Non-pigmented ciliary epithelial cell (primary cell): ENCODE measurements at places on chromosomes 16 and 17.
A peak's percentile ranks its signal among the peaks of the same experiment; 100 is the strongest.

GRCh38 chr17:6755281-6755680, 565 bp upstream of the XAF1 start:
- DNase-seq: no peak

- DNase-seq: no peak
These were observed 3.1 kb upstream of the EXOC7 start for GRCh38 chr17:76106703-76107102.

DNA sequence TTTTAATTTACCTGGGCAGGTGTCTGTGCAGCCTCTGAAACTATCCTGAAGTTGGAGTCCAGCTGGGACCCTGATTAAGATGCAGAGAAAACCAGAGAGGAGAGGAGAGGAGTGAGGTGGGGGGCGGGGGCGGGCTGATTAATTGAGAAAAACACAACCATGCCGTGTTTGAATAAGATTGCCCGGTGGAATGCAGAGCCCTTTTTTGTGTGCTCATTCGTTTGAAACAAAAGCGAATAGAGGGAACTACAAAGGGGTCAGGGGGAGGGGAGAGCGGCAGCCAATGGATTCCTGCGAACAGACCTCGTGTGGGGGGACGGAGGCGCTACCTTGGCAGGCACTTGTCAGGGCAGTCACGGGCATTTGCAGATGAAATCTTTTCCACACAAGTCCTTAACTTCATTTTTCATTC, 355.8 kb downstream of the SOX9 start:
- DNase-seq: no peak

DNA sequence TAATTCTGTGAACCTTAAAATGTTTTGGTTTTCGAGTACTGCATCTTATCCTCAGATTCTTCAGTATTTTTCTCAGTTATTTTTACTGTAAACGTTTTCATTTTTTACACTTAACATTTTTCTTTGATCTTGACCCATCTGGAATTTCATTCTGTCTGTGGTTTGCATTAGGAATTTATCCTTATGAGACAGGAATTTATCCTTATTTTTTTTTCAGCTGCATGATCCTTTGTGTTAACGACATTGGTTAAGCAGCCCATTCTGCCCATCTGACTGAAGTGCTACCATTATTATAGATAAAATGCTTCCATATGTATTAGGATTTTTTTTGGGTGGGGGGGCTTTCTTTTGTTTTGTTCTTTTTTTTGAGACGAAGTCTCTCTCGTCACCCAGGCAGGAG, 41.0 kb downstream of the SNX29 start:
- DNase-seq: peak; percentile 60

DNA sequence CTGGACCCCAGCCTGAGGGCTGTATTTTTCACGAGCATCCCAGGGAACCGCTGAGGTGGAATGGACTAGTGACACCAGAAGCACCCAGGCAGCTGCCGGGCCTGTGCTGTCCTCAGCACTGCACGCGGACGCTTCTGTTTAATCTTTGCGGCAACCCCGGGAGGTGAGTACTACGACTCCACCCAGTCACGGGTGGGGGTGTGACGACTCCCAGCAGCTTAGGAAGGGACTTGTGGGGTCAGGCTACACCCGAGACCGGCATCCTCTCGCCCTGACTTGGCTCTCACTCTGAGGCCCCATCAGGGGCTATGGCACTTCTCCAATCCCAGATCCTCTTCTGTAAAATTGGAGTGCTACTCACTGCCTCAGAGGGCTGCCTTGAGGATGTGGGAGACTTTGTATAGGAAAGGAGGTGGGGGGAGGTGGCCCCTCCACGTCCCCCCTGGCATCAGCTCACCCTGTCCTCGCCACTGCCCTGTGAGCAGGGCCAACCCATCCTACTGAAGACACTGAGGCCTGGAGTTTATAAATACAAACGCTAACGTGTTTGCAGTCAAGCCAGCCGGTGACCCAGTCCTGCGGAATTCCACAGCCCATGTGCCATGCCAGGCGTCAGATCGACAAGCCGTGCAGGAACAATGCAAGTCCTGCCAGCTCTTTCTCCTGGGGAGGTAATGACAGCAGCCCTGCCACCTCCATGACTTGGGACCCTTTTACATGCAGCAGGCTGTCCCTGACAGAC, 44.4 kb downstream of the PPL start:
- no peak for DNase-seq

GRCh38 chr16:54286366-54287130, at the start of gene IRX3:
Gene IRX3 (minus strand): TSS chr16:54286787. CDS start chr16:54286050, 737 bp downstream.
- DNase-seq: no peak

DNA sequence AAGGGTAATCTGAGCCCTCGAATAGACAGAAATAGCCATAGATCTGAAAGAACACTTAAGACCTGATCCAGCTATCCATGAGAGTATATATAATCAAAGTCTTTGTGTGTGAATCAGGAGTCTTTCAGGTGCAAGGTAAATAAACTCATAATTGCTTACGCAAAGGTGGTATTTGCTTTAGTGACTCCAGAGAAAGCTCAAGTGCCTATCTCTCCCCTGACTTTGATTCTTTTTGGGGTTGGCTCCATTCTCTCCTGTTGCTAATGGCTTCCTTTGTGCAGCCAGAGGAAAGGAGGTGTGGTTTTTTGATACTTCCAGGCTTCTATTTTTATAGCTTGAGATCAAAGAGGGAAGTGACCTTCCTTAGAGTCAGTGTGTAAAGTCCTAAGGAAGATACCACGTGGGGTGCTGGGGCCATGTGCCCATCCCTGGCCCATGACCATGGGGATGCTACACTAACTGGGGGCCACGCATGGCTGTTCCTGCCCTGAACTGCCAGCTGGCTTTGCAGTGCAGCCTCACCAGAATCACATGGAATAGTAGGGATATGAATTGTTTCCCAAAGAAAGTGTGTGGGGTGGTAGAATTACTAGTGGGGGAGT, 45.8 kb downstream of the TENT4B start:
- DNase-seq: no peak

GRCh38 chr16:88599092-88599733, 29.0 kb downstream of the ZC3H18 start:
- DNase-seq: no peak

DNA sequence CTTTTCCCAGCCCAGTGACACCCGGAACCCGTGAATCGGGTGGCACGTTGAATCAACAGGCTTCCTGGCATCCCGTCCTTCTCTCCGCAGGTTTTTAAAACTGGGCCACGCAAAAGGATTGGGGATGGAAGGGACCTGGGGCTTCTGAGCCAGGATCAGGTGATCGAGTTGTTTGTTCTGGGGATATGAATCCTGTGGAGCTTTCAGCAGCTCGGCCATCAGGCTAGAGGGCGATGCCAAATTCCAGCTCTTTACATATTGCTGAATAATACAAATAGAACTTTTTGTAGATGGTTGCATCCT, 473 bp downstream of the SUPT6H start:
- no peak for DNase-seq

GRCh38 chr16:47424846-47425245, 36.0 kb downstream of the ITFG1 start:
- no peak for DNase-seq

- DNase-seq: no peak
These were observed 20.5 kb upstream of the ERN1 start for GRCh38 chr17:64150237-64151015.

- DNase-seq: no peak
These were observed 7.9 kb upstream of the TMEM88 start for GRCh38 chr17:7846765-7847661.

GRCh38 chr16:57098188-57098841, 5.9 kb downstream of the CPNE2 start:
- DNase-seq: no peak

- no peak for DNase-seq
These were observed at the start of gene RAB37 for GRCh38 chr17:74736513-74737298. Gene RAB37 (plus strand): TSS chr17:74737256. CDS start chr17:74737273, 17 bp downstream.

- no peak for DNase-seq
These were observed 127.0 kb upstream of the CIBAR2 start for GRCh38 chr16:85239239-85239638.
